ENCODE measurements at places on chromosomes 1 and 21. TPM values are rescaled to one million over a fixed set of nuclear protein-coding genes. Genes with fewer than 3 reads are reported as not detected.

The GNG12 gene
- 174 TPM for total RNA-seq

The S100A14 gene
- not detected for total RNA-seq

The HAO2 gene
- not detected for total RNA-seq

The RPTN gene
- not detected for total RNA-seq

The SRGAP2 gene
- total RNA-seq = 38.9 TPM

The VHLL gene
- total RNA-seq = not detected

The EVI5 gene
- total RNA-seq = 12.6 TPM

The SRGAP2C gene
- total RNA-seq = 38.7 TPM

Measured in RPMI7951 (cell line).